Effector memory CD8-positive, alpha-beta T cell (primary cell): ENCODE measurements at places on chromosomes 16 and 17.

- DNase-seq: peak; percentile 73
Measured at GRCh38 chr17:68172461-68172954, 75.3 kb upstream of the AMZ2 start.

DNA sequence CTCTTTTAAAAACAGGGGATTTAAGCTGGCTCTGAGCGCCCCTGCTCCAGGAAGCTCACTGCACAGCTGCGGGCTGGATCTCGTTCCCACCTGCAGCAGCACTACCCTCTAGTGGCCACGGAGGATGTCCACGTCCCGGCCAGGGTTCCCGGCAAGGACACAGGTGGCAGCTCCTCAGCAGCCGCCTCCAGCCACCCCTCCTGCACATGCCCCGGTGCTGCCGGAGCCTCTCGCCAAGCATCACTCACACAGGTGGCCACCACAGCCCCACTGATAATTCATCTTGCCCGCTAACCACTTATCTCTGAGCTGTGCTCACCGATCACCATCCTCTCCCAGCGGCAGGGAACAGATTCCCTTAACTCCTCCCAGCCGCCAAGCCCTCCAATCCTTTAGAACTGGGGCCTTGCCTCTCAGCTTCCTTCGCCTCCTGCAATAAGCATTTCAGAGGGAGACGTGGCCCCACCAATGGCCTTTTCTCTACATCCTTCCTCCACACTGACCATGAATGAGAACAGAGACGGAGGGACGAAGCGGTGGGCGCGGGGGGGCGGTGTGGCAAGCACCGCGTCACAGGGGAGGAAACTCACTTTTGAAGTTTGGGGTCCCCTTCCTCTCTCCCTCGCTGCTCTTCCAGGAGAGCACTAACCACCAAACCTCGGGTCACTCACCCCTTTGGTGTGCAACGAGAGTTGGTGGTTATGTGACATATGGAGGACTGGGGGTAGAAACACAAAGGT lies 222.1 kb downstream of the RBFOX3 start:
- DNase-seq: no peak

- DNase-seq: no peak
Measured at GRCh38 chr17:3907483-3908216, 8.6 kb downstream of the P2RX1 start.

- peak; percentile 36 for DNase-seq
Measured at GRCh38 chr16:53131363-53132071, 76.7 kb downstream of the CHD9 start.
